ENCODE measurements at places on chromosomes 2 and 18. TPM values are rescaled to one million over a fixed set of nuclear protein-coding genes. Genes with fewer than 3 reads are reported as not detected.

PCBP1 gene
- 104 TPM for total RNA-seq

NEB gene
- 2,139 TPM for total RNA-seq

MAL gene
- 16.9 TPM for total RNA-seq

WDR7 gene
- total RNA-seq: 34.7 TPM

STEAP3 gene
- total RNA-seq: 25.2 TPM

ANKRD39 gene
- 12.0 TPM for total RNA-seq

TEX44 gene
- not detected for total RNA-seq

CNTNAP5 gene
- total RNA-seq: 1.7 TPM

MOCOS gene
- total RNA-seq: 0.31 TPM

TMEM37 gene
- total RNA-seq: 3.1 TPM

Data from tongue (tissue), 3 donors.